ENCODE measurements at places on chromosomes 5 and 9.
A peak's percentile ranks its signal among the peaks of the same experiment; 100 is the strongest.

GRCh38 chr5:96868603-96869371, 7.5 kb upstream of the ERAP2 start:
- no peak for DNase-seq

DNA sequence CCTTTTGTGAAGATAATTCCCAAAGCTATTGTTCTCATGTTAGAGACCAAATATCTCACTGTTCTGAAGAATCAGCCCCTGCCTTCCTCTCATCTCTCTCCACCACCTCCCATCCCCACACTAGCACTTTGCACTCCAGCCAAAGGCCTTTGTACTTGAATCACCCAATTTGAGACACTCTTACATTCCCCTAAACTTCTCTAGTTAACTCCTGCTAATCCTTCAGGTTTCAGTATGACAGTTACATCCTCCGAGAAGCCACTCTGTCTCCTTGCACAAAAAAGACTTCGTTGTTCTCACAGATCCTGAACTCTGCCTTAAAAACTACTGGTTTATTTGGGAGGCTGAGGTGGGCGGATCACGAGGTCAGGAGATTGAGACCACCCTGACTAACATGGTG, 227.5 kb downstream of the PIK3R1 start:
- DNase-seq = no peak

- DNase-seq = no peak
Observed at GRCh38 chr5:68260467-68260866, 44.9 kb downstream of the PIK3R1 start.

DNA sequence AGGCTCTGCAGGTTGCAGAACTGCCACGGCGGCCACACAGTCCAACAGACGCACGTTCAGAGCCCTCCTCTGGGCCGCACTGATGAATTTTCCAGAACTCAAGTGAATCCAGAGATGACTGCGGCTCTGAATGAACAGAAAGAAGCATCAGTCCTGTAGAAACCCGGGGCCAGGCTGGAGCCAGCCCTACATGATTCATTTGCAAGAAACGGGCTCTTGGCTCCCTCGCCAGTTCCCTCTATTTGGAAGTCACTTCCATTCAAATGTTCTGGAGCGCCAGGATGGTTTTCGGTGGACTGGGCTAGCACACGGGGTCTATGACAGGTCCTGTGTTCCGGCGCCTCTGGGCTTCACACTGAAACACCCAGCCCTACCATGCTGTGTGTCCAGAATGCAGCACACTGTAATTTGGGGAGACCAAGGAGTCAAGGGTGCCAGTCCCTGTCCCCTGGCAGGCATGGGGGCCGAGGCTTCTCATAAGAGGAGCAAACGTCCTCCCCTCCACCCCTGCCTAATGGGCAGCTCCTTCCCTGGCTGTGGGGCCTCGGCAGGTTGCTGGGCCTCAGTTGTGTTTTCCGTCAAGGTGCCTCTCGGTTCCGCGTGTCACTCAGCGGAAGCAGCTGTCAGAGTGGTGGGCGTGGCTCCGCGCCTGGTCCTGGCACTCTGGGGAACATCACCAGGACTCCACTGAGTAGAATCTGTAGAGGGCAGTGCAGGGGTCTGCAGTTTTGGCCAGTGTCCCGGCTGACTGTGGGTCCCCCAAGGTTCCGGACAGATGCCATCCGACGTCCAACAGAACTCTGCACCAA, 18.1 kb upstream of the COL5A1 start:
- no peak for DNase-seq

GRCh38 chr9:137974746-137975526, 97.4 kb downstream of the CACNA1B start:
- no peak for DNase-seq

DNA sequence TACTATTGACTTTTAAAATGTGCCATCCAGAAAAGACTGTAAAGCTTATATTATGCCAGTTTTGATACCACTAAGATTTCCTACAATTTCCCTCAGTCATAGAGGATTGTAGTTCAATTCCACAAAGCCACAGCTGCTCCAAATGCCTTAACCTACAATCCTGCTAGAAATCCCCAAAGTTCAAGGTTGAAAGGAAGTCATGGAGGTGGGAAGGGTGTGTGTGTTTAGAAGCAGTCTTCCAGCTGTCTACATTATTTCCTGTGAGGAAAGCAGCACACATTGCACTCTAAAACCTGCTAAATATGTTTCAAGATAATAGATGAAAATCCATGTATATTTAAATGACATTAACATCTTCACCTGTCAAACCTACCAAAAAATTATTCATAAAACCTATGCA, 11.8 kb downstream of the EPB41L4A start:
- no peak for DNase-seq

GRCh38 chr5:98749046-98749445, 24.4 kb upstream of the RGMB start:
- DNase-seq = no peak

DNA sequence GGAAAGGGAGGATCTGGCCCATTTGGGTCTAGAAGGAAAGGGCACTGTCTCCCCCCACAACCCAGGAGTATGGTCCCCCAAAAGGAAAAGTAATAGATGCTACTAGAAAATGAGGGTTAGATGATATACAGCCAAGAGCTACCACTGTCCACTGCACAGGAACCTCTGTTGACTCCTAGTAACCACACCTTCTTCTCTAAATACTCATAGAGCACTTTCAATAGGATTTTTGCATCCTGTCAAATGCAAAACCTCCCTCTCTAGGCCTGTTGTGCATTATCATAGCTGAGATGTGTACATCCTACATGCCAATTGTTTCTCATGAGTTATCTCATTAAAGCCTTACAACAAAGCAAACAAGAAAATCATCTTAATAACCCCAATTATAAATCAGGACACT, 66.8 kb downstream of the THBS4 start:
- DNase-seq = no peak

GRCh38 chr5:175638305-175638704, 19.6 kb upstream of the HRH2 start:
- DNase-seq = no peak

DNA sequence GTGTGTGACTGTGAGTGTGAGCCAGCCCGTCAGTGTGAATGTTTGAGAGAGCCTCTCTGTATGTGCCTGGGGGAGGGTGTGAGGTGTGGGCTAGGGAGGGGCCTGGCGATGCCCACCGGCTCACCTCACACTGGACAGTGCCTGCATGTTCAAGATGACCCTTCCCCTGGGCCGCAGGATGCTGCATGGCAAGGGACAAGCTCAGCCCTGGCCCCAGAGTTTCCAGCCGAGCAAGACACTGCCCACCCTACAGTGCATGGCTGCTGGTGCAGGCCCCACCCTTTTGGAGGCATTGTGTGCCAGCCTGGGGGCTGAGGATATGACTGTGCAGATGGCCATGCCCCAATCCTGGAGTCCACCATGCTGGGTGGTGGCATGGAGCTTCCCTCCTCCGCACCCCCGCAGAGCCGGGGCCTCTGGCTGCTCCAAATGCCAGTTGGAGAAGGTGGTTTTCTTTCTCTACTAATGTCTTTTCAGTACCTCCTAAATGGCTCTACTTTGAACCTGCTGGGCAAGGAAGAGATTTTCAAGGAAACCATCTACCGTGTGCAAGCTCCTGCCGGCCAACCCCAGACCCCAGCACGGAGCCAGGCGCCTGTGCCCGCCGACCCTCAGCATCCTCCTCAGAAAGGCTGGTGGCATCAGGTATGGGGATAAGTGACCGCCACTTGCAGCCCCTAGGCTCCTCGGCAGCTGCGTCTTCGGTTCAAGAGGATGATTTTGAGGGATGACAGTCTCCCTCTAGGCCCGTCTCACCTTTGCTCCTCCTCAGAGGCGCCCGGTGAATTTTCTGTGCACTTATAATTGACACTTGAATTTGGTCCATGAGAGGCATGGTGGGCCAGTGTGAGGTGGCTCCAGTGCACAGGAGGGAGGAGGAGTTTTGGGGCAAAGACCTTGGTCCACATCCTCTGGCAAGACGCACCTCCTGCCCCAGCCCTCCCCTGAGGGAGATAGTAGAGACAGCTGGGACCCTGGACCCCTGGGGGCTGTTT, 27.7 kb downstream of the FGD3 start:
- DNase-seq = no peak

DNA sequence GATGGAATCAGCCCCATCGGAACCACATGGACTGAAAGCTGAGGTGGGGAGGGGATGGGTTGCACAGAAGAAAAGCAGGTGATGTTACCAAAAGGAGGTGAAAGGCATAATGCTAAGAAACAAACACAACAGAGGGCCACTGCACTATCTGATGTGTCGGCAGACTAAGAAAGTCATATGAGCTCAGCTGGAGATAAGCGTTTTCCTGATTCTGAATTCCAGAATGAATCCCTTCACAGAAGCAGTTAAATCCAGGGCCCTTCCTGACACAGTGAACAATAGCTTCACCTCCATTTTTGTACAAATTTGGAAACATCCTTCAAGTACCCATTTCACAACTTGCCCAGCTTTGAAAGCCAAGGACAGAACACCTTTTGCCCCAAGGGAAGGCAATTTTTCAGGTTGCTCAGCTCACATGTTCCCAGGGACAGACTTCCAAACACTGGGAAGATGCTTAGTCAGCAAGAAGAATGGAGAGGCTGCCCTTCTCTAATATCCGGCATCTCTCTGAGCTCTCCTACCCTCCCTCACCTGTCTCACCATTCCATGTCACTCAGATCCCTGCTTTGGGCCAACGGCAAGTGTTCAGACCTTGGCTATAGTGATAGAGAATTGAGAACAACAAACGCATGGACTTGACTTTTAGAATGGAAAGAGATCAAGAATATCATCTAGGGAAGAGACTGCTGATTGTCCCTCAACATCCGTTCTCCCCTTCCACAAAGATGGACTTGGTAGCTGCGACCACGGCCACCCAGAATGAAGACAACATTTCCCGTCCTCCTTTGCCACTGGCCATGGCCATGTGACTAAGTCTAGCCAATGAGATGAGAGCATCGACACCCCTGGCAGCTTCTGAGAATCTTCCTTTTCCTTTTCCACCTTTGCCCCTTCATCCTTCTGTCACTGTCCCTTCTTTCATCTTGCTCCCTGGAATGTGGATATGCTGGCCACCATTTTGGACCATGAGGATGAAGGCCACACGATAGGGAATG, 68.6 kb upstream of the IL17B start:
- no peak for DNase-seq

DNA sequence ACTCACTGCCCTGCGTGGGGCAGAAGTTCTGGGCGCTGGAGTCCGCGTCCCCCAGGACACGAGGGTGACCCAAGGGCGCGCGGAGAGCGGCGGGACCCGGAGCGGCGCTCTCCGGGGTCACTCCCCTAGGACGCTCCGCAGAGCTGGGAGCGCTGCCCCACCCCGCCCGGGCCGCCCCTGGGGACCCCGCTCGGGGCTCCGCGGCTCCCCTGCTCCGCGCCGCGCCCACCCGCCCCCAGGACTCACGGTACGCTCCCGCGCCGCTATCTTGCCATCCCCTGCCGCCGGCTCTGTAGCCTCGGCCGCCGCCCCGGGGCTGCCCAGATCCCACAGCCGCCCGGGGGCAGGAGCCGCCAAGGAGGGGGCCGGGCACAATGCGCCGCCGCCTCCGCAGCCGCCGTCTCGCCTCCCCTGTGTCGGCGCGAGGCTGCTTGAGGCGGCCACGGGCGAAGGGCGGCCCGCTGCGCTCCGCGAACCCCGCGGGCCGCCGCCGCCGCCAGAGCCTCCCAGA, 303 bp downstream of the LIFR start:
- DNase-seq = no peak

- DNase-seq = no peak
Observed at GRCh38 chr5:125112196-125112595, 365.8 kb upstream of the ZNF608 start.

DNA sequence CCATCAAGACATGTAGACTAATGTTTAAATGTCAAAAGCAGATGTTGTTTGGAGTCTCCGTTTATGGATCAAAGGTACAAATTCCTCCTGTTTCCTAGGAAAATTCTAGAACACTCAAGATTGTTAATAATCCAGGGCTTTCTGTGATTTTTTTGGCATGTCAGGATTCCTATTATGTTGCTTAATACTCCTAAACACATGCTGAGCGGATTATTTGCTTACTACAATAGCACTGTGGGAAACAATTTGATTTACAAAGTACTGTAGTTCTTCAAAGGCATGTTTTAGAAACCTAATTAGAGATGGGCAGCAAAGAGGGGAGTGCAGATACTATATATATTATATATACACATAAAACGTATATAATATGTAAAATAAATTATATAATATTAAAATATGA, 19.0 kb upstream of the SCAMP1 start:
- no peak for DNase-seq

DNA sequence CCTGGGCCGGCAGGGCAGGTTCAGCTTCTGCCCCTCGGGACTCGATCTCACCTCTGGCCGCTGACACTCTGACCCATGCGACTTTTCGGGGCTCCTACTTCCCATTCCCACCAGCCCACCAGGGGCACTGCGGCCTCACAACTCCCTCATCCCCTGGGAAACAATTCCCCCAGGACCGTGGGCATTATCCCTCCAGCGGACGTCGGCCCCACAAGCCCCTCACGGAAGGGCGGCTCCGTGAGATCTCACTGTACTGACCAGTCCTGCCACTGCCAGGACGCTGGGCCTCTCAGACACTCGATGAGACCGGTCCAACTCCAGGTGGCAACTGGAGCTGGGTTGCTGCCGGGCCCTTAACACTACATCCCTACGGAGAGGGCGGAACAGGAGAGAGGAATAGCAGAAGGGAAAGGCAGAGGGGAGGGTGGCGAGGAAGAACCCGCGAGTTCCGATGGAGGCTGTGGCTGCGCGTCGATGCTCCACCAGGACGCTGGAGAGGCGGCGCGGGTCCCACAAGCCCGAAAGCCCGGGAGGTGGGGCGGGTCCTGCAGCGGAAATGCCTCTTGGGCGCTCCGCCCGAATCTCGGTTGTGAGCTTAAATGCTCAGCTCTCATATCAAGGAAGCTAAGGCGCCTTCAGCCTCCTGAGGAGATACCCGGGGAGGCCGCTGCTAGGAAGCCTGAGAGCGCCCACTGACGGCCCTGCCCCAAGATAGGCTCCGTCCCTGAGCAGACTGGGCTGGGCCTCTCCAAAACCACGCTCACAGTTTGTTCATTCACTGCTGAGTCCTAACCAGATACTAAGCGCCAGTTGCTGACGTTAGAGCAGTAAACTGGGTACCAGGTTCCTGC, 36.3 kb downstream of the VCP start:
- DNase-seq = peak; percentile 18

- DNase-seq = no peak
Observed at GRCh38 chr9:90840696-90841095, 39.1 kb downstream of the SYK start.

- peak; percentile 82 for DNase-seq
Observed at GRCh38 chr9:76576344-76576743, 117.4 kb downstream of the GCNT1 start.

GRCh38 chr5:111737716-111738115, 19.3 kb downstream of the NREP start:
- DNase-seq = no peak

GRCh38 chr9:127568618-127568970, 43.5 kb upstream of the STXBP1 start:
- no peak for DNase-seq

- peak; percentile 8 for DNase-seq
Observed at GRCh38 chr5:80516826-80517225, 28.9 kb downstream of the FAM151B start.
